ENCODE measurements at places on chromosomes 16 and 17.

- DNase-seq: no peak
Measured at GRCh38 chr16:70475054-70475871, 20.9 kb downstream of the FCSK start.

GRCh38 chr17:33091271-33091670 is 99.6 kb downstream of the SPACA3 start:
- no peak for DNase-seq

DNA sequence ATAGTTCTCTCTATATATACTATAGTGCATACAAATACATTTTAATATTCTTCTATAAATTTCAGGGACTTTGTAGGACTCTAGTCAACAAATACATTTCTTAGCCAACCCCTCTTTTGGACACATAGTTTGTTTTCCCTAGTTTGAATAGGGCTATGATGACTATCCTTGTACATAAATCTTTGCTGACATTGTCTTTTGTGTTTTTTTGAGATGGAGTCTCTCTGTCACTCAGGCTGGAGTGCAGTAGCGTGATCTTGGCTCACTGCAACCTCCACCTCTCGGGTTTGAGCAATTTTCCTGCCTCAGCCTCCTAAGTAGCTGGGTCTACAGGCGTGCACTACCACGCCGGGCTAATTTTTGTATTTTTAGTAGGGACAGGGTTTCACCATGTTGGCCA is 3.3 kb downstream of the ANKS4B start:
- no peak for DNase-seq

GRCh38 chr16:54437921-54438320 is 151.3 kb upstream of the IRX3 start:
- no peak for DNase-seq

DNA sequence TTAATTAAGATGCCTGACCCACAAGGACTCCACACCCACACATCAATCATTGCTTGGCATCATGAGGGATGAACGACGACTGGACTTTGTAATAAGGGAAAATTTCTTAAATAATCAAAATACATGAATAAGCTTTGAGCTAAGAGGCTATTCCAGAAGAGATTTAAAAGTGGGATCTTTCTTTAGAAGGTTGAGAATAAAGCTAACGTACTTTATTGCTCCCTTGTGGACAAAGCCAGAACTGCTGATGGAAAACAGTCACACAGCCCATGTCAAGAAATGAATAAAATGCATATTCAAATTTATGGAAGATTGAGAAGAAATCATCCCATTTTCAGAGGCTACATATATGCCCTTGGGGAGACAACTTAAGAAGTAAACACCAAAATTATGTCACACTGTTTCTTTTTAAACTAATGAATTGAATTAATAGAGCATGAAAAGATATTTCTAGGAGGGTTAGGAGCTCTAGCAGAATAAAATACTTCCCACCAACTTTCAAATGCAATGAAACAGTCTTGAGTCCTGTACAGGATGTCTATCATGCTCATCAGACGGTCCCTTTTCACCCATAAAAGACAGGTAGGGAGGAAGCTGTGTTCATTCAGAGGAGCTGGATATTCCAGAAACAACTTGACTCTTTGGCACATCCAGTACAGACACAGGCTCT is 60.2 kb upstream of the PHOSPHO1 start:
- DNase-seq: no peak

- DNase-seq: no peak
Measured at GRCh38 chr16:56872863-56873391, 7.9 kb downstream of the SLC12A3 start.

- no peak for DNase-seq
Measured at GRCh38 chr16:59470556-59470955, 736.4 kb upstream of the GOT2 start.

GRCh38 chr17:59396134-59396826 is 64.8 kb downstream of the YPEL2 start:
- no peak for DNase-seq

- no peak for DNase-seq
Measured at GRCh38 chr17:68379692-68380677, 77.3 kb downstream of the WIPI1 start.

- no peak for DNase-seq
Measured at GRCh38 chr16:79838496-79839259, 238.1 kb upstream of the MAF start.

GRCh38 chr17:29573558-29573869 is 5.0 kb downstream of the TP53I13 start:
- peak; percentile 3 for DNase-seq

- no peak for DNase-seq
Measured at GRCh38 chr16:12354296-12354833, 377.8 kb downstream of the SNX29 start.

DNA sequence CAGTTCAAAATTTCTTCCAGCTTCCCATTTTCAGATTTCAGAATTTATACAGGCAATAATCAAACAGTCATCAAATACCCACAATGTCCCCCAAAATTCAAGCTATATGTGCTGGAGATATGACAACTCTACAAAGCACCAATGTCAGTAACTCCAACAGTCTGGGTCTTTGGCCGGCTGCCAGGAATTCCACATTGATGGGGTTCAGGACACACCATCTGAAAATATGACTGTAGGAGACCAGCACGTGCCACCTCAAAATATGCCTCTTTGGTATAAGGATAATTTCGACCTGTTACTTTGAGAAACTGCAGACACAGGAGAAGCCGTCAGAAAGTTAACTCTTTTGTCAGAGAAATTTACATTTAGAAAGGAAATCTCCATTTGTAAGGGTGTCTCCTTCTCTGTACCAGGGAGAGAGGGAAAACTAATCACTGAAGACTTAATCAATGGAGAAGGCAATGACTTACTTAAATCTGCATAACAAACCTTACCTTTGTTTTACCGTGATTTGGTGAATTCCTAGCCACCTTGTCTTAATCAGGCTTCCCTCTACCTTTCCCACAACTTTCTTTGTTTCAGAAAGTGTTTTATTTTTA is 594.3 kb upstream of the CDH5 start:
- no peak for DNase-seq

GRCh38 chr17:37700881-37701280 is 44.0 kb downstream of the HNF1B start:
- DNase-seq: no peak

DNA sequence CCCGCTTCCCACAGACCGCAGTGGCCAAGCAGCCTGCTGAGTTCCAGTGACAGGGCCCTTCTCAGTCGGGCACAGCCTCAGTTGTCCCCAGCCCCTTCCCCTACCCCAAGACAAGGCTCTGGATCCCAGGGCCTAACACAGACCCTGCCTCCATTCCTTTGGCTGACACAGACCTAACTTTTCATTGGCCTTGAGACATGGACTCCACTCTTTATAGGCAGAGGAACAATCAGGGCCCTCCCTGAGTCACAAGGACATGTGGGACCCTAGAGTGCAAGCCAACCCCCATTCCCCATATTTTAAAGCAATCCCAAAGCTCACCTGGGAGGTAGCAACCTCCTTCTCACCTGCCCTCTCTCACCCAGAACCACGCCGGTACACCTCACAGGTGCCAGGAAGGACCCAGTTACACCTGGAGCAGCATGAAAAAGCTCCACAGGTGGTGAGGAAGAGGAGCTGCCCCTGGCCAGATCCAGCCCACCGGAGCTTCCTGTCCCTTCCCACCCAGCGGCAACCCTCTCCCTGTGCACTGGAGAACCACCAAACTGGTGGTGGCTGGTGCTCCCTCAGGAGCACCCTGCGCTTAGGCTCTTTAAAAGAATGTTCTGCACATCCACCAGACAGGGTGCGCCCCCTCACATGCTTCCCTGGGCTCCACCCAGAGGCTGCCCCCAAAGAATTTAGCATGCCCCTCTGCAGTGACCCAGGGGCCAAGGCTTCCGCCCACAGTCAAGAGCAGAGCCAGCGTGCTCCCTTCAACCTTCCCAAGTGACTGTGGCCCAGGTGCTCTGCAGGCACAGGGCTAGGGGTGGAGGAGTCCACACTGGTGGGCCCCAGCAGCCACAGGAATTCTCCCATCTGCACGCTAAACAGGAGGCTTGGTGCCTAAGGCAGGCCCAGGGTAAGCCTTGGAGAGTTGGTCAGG is 3.4 kb downstream of the MNT start:
- DNase-seq: no peak

DNA sequence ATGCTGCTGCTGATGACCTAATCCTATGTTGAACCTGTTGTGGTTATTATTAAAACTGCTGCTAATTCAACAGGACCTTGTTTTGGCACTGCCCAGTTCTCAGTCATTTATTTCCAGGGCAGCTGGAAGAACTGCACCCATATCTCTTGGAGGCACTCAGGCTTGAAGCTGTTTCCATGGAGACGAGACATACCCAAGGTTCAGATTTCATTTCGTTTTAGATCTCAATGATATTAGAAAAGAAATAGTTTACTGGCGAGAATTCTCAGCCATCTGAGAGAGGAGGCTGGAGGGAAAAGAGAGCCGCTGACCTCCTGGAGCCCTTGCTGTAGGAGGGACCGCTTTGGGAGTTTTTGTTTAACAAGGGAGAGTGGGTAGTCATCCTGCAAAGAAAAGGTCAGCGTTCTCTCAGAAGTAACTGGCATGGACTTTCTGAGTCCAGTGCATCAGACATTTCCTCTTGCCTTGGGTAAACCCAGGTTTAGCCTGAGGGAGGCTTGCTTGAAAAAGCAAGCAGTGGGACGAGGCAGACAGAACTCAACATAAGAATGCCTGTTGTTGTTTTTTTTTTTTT is 75.4 kb downstream of the YPEL2 start:
- DNase-seq: no peak

- no peak for DNase-seq
Measured at GRCh38 chr17:39647256-39647655, 10.3 kb downstream of the STARD3 start.

DNA sequence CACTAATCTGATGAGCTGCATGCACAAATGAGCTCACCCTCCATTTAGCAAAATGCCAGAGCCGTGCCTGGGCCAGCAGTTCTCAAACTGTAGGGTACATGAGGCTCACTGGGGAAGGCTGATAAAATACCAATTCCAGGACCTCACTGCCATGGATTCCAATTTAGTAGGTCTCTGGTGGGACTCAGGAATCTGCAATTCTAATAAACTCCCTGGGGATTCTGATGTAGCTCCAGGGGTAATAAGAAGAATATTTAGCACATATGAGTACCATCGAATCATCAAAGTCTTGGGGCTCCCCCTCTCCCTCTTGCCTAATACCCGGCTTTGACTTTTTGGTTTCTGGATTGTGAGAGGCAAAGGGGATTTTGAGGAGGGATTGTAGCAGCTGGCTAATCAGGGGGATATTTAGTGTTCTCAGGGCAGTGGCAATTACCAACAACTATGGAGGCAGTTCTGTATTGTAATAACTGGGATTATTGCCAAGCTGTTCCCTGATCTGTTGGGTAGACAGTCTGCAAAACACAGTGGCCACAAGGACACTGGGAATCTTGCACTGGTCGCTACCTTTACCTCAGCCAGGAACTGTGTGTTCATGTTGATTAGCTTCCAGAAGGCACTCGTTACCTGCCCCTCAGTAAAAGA is 140.4 kb downstream of the SHISA9 start:
- no peak for DNase-seq

GRCh38 chr16:56228476-56228875 is 37.2 kb downstream of the GNAO1 start:
- DNase-seq: no peak

DNA sequence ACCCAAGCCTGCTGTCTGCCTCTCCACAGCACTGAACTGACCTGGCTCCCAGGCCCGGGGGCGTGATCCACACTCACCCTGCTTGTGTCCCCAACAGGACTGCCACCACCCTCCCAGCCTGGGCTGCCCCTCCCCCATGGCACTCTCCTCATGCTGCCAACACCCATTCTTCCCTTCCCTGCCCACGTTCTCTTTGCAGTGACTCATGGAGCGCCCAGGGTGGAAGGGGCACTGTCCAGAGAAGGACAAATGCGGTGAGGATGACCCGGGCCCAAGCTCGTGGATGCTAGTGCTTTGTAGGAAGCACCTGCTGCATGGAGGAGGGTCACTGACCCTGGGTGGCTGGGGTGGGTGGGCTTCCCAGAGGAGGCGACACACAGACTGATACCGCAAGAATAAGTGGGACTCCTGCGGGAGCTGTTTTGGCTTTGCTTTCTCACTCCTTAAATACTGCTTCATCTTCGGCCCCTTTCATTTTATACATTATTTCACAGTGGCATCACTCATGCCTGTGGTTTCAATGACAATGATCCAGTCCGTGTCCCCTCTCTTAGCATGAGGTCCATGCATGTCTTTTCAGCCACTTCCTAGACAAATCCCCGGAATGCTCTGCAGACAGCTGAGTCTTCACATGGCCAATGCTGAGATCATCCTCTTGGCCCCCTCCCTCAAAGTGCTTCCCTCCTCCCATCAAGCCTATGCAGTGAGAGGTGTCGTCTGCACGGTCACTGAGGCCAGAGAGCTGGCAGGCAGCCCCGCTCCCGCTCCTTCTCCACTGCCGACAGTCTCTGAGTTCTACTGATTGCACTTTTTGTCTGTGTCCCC is 17.6 kb downstream of the CDK5R1 start:
- DNase-seq: no peak

DNA sequence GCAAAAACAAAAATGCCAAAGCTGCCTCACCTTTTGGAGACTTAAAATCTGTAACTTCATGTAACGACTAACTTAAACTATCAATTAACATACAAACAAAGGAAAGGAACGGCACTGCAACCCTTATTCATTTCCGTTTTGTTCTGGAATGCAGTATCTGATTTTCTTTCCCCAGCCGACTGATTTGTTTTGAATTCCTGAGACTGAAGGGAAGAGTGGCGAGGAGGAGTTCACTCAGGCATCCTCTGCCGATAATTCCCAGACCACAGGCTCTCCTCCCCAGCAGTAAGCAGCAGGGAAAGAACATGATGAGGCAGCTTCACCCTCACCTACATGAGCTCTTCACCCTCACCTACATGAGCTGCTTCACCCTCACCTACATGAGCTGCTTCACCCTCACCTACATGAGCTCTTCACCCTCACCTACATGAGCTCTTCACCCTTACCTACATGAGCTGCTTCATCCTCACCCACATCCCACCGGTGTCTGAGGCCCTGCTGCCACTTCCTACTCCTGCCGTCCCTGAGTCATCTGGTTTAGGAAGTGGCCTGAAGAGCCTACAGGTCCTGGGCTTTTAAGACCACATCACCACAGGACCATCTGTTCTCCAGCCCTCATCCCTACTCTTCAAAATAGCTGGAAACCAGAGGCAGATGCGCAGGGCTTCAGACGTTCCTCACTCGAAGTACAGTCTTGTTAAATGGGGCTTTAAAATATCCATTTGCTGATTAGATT is 168.0 kb upstream of the RPH3AL start:
- DNase-seq: no peak

- DNase-seq: no peak
Measured at GRCh38 chr16:88850531-88851199, 6.1 kb downstream of the GALNS start.
